Ovary (tissue), 10 donors: ENCODE measurements at places on chromosomes 7 and 10. TPM values are rescaled to one million over a fixed set of nuclear protein-coding genes. Genes with fewer than 3 reads are reported as not detected.

DNA sequence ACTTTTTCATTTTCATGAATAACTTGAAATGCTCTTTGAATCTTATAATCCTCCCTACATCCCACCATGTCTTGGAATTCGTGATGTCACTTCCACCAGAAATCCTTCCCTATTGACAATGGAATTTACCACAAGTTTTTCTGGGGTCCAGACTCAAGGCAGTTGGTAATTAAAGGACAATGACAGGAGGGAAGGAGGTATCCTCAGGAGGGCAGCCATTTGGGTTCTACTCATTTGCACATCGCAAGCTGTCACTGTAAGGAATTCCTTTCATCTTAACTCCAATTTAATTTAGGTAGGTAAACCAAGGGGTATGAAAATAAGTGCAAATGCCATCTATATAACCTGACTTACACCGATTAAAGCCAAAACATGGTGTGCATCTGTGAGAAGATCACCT, 21.9 kb downstream of the LRRC17 start:
- DNase-seq: no peak

DNA sequence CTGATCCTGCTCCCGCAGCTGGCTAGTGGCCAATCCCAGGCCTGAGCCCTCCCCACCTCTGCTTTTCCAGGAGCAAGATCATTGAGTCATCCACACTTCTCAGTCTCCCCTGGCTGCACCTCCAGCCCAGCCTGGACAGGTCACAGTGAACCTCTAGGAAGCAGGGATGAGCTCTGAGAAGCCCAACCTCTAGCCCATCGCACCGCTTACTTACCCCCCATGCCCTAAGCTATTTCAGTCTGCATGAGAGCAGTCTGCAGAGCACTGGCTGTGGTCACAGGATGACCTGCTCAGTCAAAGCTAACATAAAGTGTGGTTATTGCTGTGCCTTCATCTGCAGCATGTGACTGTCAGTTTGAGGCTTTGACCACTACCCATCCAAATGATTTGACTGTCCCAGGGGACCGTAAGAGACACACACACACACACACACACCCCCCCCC, 129.2 kb downstream of the SORBS1 start:
- no peak for DNase-seq

GPR37 gene
- total RNA-seq: 0.08 TPM

- no peak for DNase-seq
These were observed 26.8 kb downstream of the NT5C3A start for GRCh38 chr7:33035776-33036175.

GRCh38 chr7:39541511-39541910, 24.7 kb upstream of the YAE1 start:
- no peak for DNase-seq

GRCh38 chr10:103855424-103855823, at the start of gene SH3PXD2A:
TSS of gene SH3PXD2A (minus strand) at chr10:103855576. CDS start at chr10:103855266, 310 bp downstream.
- peak; percentile 64 for DNase-seq

CYP2E1 gene
- 3.6 TPM for total RNA-seq

- DNase-seq: no peak
These were observed 484.8 kb upstream of the DPP6 start for GRCh38 chr7:153567426-153567825.

- DNase-seq: no peak
These were observed 1061.1 kb upstream of the GHITM start for GRCh38 chr10:83078160-83078559.

DNA sequence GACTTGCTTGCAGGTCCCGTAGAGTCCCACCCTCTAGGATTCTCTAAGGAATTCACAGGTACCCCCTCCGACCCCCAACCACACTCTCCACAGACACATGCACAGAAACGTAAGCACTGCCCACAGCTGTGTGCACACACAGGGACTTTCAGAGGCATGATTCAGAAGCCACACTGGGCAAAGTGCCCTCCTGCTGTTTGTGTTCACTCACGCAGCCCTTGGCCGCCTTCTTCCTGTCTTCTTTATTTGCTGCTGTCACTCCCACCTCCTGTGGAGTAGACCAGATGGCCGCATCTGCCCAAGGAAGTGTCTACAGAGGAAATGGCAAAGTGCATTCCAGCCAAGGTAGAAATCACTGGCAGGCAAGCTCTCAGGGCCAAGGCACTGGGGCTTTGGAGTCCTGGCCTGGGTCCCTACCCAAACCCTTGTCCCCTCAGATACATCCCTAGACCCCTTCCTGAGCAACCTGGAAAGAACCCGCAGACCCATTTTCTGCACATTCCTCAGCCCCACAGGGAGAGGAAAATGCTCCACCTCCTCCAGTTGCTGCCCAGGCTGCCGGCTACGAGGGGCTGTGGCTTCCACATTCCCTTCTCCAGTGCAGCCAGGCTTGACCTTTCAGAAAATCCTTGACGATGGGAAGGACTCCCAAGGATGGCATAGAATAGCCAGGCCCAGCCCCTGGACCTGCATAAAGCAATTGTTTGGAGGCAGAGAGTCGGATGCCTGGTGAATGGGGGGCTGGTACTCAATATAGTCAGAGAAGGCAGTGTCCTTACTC, 21.6 kb upstream of the GIMAP8 start:
- DNase-seq: no peak

DNA sequence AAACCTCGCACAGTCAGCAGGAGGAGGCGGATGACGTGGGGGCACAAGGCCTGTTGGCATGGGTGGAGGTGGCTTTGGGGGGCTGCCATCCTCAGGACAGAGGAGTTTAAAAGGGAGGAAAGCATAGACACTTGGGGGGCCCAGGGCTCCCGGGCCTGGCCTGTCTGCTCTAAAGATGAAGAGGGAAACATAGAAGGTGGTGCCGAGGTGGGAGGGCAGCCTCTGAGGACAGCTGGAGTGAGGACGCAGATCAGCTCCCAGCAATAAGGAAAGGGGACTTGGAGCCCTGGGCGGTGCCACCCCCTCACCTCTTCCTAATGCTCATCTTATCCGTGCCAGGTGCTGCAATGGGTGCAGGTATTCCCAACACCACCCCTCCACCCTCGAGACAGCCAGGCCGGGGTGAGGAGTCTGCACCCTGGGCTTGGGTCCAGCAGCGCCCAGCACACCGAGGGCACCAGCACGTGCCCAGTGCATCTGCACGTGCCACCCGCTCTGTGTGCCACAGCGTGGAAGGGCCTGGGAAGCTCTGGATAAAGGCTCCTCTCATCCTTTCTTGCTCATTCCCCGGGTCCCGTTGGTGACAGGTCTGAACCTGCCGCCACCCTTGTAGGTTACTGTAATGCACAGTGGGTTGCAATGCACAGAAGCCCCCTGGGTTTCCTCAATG, 566.0 kb upstream of the FOXK1 start:
- no peak for DNase-seq

DNA sequence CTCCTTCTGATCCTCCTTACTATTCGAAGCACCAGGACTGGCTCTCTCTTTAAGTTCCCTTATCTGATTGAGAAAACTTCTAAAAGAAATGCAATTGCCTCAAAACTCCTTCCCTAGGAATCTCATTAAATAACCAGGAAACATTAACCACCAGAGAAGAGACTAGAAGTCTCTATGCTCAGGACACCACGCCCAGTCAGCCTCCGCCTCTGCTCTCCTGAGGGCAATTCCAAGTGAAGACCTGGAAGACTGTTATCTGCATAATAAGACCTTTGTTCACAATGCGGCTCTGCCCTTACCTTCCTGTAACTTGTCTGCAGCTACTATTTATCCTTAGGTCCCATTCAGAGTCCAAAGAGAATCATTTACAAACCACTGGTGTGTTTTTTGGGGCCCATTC, 78.8 kb downstream of the ELMO1 start:
- DNase-seq: no peak

DNA sequence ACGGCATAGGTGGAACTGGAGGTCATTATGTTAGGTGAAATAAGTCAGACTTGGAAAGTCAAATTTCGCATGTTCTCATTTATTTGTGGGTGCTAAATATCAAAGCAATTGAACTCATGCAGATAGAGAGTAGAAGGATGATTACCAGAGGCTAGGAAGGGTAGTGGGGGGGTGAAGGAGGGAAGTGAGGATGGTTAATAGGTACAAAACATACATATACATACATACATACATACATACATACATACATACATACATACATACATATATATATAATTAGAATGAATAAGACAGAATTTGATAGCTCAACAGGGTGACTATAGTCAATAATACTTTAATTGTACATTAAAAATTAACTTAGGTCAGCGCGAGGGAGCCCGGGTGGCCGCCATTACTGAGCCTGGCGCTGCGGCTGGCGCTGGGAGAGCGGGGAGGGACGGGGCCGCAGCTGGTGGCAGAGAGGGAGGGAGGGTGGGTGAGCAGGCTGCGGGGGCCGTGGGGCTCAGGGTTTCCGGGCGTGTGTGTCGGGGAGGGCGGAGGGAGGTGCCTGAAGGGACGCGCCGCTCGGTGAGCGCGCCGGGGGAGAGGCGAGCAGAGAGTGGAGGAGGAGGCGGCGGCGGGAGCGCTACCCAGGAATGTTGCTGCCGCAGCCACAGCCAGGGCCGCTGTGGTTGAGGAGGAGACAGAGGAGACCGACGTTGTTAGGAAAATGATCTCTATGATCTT, 85.8 kb upstream of the EGFR start:
- DNase-seq: peak; percentile 79

DNA sequence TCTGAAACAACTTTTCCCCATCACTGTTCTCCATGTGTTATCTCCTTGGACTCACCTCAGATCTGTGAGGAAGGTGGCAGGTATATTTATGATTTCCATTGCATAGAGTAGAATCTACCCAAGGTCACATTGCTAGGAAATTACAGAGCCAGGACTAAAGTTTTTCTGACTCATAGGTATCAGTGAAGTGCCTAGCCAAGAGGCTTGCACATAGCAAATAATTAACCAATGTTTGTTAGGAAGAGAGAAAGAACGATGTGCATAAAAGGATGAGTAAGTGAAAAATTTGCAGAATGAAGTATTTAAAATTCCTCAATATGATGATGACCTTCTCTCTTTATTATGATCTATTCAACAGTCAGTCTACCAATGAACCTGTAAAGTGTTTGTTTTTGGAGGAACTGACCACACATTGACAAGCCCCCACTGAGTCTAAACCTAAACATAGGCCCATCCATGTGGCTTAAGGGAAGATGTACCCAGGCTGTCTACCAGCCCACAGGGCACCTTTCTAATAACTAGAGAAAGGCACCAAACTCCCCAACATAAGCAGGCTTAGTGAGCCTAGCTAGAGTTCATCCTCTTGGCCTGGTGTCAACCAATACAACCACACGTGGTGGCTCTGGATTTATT, 252.9 kb upstream of the ZMIZ1 start:
- DNase-seq: no peak

DNA sequence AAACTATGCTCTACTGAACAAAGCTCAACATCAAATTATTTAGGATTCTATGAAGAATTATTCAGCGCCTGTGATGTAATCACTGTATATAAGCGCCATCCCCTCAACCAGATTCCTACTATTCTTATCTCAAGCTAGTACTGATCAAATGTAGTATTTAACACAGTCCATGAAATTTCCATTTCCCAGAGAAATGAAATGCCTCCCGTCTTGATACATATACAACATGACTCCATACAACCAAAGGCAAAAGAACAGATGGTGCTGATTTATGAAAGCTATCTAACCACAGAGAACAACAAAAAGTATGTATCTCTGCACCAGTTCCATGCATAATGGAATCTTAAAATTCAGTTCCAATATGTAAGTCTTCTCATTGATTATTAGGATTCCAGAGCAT, 406.1 kb downstream of the PARD3 start:
- no peak for DNase-seq

- DNase-seq: no peak
These were observed 278.3 kb downstream of the KCNMA1 start for GRCh38 chr10:77359287-77359691.

PNLIP gene
- total RNA-seq: not detected

SLIT1 gene
- total RNA-seq: 0.15 TPM

DNA sequence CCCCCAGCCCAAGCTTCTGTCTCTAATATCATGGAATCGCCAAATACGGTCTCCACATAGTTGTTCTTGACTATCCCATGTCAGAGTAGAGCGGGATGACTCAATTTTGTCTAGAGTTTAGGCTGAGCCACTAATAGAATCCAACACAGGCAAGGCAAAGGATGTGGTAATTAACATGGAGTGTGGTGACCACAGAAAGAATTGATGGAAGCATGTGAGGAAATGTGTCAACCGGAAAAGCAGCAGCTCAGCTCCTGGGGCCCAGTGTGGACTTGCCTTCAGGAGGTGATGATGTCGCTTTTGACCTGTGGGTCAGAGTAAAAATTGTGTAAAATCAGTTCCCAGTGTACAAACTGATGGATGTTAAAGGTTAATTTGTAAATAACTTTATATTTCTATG, 139.3 kb upstream of the KLF6 start:
- no peak for DNase-seq

VPS50 gene
- total RNA-seq: 17.4 TPM

DNA sequence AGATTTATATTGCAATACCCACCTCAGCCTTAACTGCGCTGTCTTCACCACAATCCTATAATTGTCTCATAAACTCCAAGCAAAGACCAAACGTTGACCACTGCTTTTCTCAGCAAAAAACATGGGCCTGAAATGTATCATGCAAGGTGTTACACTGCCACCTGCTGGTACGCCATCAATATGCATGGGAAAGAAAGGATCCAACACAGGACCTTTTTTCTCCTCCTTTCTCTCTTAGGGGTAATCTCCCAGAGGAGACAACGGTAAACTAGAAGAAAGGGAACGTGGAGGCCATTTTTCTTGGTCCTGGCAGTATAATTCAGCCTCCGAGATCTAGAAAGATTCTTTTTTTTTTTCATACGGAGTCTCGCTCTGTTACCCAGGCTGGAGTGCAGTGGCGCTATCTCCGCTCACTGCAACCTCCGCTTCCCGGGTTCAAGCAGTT, 79.1 kb upstream of the MPP7 start:
- peak; percentile 82 for DNase-seq

GRCh38 chr7:130153211-130153908, 51.8 kb downstream of the TMEM209 start:
- DNase-seq: no peak

PITX3 gene
- total RNA-seq: not detected

DNA sequence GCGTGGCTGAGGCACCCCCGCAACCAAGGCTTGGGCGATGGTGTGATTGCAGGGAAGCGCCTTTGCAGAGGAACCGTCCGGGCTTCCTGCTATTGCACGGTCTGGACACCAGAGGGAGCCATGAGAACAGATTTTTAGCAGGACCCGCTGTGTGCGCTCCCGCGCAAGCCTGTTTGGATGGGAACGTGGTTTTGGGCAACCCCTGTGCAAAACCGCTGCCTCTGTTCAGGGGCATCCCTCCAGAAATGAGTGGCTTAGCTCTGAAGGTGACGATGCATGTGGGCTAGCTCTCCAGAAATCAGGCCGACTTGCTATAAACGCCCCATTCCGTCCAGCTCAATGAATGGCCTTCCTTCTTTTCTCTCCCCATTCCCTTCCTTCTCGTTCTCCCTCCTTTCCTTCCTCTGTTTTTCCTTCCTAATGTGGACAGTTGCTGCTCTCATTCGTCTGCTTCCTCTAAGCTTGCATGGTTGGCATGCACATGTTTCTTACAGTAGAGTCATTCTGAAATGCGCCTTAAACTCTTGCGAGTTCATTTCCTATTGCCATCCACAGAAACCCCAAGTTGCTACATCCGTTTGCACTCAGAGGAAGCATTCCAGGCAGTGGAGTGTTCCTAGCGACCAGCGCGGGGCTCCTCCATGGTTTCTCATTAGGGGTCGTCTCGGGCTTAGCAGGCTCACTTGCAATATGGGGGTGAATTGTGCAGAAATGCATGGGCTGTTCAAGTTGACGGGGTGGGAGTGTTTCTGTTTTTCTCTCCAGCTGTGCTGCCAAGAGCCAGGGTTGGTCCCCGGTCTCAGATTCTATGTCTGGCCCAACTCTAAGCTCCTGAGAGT, 302.5 kb upstream of the GALNT17 start:
- DNase-seq: peak; percentile 75

PNLIPRP1 gene
- 0.34 TPM for total RNA-seq

GIMAP6 gene
- total RNA-seq: 11.4 TPM

- peak; percentile 47 for DNase-seq
These were observed at the start of gene IFIT2 for GRCh38 chr10:89301721-89302445. TSS of gene IFIT2 (plus strand) at chr10:89302046. CDS start at chr10:89302124, 78 bp downstream.
